ENCODE measurements at places on chromosomes 6 and 20. TPM values are rescaled to one million over a fixed set of nuclear protein-coding genes. Genes with fewer than 3 reads are reported as not detected.

The PGK2 gene
- not detected for polyA plus RNA-seq

The ID4 gene
- polyA plus RNA-seq, result 349 TPM

The NRSN1 gene
- polyA plus RNA-seq, result not detected

The CST4 gene
- not detected for polyA plus RNA-seq

The SLC16A10 gene
- polyA plus RNA-seq, result 8.1 TPM

The BAG2 gene
- 10.4 TPM for polyA plus RNA-seq

The BMP2 gene
- 289 TPM for polyA plus RNA-seq

The PXDC1 gene
- polyA plus RNA-seq, result 11.4 TPM

The CRISP2 gene
- not detected for polyA plus RNA-seq

The PNPLA1 gene
- not detected for polyA plus RNA-seq

The VGLL2 gene
- not detected for polyA plus RNA-seq

The ATP6V1G2 gene
- polyA plus RNA-seq, result 32.7 TPM

The PLEKHG1 gene
- polyA plus RNA-seq, result 2.7 TPM

The SLC29A1 gene
- 88.7 TPM for polyA plus RNA-seq

The RING1 gene
- 42.1 TPM for polyA plus RNA-seq

The MYLK2 gene
- not detected for polyA plus RNA-seq

The SDHAF4 gene
- polyA plus RNA-seq, result 21.3 TPM

The SNAP91 gene
- 29.0 TPM for polyA plus RNA-seq

The KHDC1L gene
- polyA plus RNA-seq, result not detected

The PAK5 gene
- polyA plus RNA-seq, result not detected

The IPCEF1 gene
- not detected for polyA plus RNA-seq

The NOX3 gene
- polyA plus RNA-seq, result not detected

The SLC22A7 gene
- polyA plus RNA-seq, result 0.51 TPM

The NKAIN4 gene
- polyA plus RNA-seq, result not detected

The CTAGE9 gene
- not detected for polyA plus RNA-seq

The SMPD2 gene
- polyA plus RNA-seq, result 14.3 TPM

The UFL1 gene
- polyA plus RNA-seq, result 37.4 TPM
